ENCODE measurements at places on chromosomes 13 and 19. TPM values are rescaled to one million over a fixed set of nuclear protein-coding genes. Genes with fewer than 3 reads are reported as not detected.

ADGRE3 gene
- total RNA-seq, result not detected

TNNI3 gene
- not detected for total RNA-seq

LILRA1 gene
- not detected for total RNA-seq

TEX101 gene
- total RNA-seq, result not detected

CEACAM3 gene
- not detected for total RNA-seq

BEST2 gene
- not detected for total RNA-seq

DNA sequence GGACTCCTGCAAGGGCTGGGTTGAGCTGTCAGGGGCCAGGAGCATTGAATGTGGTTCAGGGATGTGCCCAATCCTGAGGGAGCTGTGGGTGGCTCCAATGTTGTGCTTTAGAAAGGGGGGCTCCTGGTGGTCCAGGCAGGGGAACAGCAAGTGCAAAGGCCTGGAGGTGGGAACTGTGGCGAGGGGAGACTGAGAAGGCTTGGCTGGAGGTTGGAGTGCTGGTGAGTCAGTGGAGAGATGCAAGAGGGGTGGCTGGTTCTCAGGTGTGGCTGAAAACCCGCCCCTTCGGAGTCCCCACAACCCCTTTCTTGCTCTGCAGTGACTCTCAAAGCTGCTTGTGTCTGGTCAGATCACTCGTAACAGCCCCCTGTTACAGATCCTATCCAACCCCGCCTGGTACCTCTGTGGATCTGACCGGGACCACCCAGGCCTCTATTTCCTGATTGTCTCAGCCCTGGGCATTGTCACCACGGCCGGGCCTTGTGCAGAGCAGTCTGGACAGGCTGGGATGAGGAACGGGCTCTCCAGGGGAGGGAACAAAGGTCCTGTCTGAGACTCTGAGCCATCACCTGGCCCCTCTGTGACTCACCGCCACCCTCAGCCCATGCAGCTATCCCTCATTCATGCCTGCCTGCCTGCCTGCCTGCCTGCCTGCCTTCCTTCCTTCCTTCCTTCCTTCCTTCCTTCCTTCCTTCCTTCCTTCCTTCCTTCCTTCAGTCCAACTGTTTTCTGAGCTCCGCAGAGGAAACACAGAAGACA lies 1.4 kb upstream of the KCNN1 start:
- DNase-seq, result no peak

- DNase-seq, result no peak
Measured at GRCh38 chr13:98945863-98946605, 31.8 kb downstream of the DOCK9 start.

GRCh38 chr13:66528944-66529576 lies 701.1 kb downstream of the PCDH9 start:
- peak; percentile 27 for DNase-seq

DNA sequence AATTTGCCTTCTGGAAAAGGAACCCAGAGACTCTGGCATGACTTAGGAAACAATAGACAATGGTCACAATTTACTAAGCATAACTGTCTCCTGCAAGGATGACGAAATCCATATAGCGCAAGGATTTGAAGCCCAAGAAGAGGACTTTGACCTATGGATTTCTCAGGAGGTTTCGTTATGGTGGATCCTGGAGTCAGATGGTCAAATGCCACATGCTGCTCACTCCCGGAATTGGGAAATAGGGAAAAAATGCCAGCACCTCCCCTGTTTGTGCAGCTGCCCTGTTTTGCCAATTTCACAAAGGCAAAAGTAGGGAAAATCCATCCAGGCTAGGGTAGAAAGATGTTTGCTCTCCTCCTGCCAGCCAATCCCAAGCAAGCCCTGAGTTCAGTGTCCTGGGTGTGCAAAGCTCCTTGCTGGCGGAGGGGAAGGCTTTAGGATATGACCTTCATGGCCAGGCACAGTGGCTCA lies 23.4 kb downstream of the RDH8 start:
- no peak for DNase-seq

DNA sequence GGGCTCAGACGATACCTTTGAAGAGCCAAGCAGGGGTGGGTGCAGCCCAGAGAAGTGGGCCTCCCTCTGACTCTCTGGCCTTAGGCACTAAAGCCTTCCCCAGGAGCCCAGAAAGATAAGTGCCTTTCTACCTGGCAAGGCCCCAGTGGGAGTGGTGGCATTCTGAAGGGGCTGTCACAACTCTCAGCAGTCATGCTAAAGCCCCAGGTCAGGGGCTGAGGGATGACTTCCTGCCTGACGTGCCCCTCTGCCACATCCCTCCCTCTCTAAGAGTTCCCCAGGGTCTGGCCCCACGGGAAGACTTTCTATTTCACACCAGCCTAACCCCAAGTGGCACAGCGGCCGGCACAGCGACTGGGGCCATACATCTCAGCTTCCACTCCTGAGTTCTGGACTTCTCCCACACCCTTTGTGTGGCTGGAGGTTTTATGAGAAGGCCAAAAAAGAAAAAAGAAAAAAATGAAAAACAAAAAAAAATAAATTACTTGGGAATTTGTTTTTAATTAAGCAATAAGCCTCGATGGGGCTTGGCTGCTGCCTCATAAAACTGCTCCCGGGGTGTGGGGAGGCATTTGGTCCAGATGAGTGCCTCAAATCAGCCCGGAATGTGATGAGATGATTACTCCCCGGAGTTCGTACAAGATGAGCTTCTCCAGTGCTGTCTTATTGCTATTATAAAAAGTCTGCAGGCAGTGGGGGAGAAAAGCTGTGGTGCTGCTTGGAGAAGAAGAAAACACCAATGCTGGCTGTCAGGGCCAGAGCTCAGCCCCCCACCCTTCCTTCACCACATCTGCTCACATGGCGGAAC lies 28.5 kb upstream of the PLEKHF1 start:
- DNase-seq, result no peak

- DNase-seq, result peak; percentile 5
Measured at GRCh38 chr19:3285647-3286176, 61.3 kb downstream of the CELF5 start.

GRCh38 chr13:80529734-80530133 lies 188.8 kb upstream of the SPRY2 start:
- no peak for DNase-seq

DNA sequence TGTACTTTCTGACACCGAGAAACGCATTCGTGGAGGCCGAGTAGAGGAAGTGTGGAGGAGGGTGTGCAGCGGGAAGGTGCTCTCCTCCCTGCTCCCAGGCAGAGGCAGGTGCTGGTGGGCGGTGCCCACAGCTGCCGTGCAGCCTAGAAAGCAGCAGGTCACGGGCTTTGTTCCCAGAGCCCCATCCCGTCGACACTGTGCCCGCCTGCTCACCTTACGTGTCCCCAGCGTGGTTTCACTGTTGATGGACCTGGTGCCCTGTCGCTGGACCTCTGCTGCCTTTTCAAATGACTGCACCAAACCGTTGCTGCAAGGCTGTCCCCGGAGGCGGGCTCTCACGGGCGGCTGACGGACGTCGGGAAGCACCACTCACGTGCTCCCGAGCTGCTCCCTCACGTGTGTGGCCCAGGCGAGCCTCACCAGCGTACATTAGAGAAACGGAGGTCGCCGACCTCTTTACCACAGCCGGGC lies 20.8 kb downstream of the PLEKHJ1 start:
- DNase-seq, result no peak

GRCh38 chr13:98315466-98315865 lies 138.4 kb upstream of the RNF113B start:
- peak; percentile 59 for DNase-seq

GRCh38 chr19:17041976-17042375 lies 15.4 kb upstream of the CPAMD8 start:
- peak; percentile 66 for DNase-seq
